Endothelial cell of umbilical vein (primary cell): ENCODE measurements at places on chromosomes 16 and 17. TPM values are rescaled to one million over a fixed set of nuclear protein-coding genes. Genes with fewer than 3 reads are reported as not detected.
A peak's percentile ranks its signal among the peaks of the same experiment; 100 is the strongest.

DNA sequence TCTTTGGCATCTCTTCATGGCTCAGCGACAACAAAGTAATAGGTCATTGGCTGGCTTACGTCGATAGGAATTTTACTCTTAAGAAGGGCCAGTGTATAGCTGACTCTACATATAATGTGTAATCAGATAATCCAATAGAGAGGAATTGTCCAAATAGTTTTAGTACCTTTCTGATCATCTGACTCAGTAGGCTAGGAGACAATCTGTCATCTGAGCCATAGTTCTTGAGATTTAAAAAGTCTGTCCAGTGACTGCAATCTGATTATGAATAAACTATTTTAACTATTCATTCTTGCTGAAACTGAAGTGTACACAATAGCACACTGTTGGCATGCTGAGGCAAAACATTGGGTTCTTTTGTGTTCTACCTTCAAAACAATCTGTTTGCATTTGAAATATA, 21.4 kb upstream of the NOL11 start:
- H3K27me3 ChIP-seq: no peaks in the 10 kb centered on the region
- no peak overlapping the region for H3K4me3 ChIP-seq
- no peaks in the 10 kb centered on the region for H3K36me3 ChIP-seq
- DNase-seq: no peak

DNA sequence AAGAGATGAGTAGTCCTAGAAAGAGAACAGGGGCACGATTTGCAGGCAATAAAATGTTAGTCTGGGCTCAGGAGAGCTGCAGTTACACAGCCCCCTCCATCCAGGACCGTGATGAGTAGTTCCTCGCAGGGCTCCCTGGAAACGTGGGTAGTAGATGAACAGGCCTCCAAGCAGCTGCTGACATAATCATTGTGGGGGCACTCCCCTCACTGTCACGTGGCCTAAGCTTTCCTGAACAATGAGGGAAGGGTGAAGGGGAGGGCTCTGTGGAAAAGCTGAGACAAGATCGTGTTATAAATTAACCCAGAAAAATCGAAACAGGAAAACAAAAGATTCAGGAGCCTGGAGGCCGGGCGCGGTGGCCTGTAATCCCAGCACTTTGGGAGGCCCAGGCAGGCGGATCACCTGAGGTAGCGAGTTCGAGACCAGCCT, 1.3 kb upstream of the PER1 start:
- H3K36me3 ChIP-seq: peaks cover 15% of the 10 kb centered on the region
- H3K4me1 ChIP-seq: peaks cover 48% of the 10 kb centered on the region
- H3K4me3 ChIP-seq: no peak overlapping the region
- H3K27ac ChIP-seq: peak overlapping the region; percentile 99

DNA sequence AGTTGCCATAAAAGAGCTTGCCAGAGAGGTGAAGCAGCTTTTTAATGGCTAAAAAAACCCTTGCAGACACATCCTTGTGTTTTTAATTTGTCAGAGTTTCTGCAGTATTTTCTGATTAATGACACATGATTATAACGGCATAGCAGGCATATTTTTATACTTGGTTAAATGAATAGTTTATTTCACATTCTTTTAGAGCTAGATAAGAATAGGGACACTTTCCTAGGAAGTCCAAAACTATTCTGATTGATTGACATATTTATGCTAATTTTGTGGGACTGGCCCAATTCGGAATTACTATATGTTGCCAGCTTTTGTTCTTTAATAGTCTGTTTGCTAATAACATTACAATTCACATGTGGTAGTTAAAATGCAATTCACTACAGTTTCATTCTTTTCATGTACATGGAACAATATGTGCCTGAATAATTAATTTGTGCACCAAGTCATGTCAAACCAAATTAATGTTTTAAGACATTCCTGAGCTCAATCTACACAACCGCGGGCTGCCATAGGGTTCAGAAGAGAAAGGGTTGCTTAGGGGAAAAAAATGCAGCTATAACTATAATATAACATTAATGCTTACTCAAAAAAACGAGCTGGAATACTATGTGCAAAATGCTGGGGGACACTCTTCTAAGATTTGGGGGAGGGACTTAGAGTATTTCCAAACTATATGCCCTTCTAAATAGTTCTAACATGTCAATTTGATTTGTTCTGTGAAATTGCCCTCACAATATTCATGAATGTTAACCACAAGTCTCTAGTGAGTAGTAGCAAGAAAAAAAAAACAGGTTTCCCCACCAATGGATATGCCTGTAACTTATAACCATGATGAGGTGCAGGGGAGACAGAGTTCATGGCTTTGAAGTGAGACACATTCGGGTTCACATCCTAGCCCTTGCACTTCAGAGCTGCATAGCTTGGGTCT, 305.4 kb downstream of the CEP112 start:
- no peak overlapping the region for H3K4me3 ChIP-seq
- H3K27me3 ChIP-seq: no peaks in the 10 kb centered on the region
- no peak overlapping the region for H3K27ac ChIP-seq
- no peaks in the 10 kb centered on the region for H3K36me3 ChIP-seq
- no peak for DNase-seq

DNA sequence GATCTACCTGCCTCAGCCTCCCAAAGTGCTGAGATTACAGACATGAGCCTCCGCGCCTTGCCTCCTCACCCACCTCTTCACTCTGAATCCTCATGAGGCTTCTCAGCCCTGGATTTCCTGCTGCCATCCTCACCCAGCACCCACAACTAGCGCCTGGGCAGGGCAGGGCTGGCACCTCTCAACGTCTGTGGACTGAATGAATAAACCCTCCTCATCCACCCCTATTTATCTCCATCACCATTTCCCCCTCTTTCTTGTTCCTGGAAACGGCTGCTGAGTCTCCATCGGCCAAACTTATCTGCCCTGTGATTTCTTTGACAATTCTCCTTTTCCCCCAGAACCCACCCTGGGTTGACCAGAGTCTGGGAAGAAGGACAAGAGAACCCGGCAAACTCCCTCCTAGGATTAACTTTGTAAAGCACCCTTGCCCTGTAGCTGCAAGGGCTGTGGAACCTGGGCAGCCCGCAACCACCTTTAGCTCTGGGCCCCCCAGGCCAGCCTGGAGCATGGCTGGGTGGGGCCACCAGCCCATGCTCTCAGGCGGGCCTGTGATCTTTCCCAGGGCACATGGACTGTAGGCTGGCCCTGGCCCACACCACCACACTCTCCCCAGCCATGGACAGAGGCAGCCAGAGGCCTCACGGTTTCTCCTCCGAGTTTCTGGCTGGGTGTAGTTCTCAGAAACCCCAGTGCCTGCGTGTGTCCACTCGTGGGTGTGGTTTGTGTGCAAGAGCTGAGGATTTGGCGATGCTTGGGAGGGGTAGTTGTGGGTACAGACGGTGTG, 2.4 kb downstream of the SPN start:
- H3K27ac ChIP-seq: no peak overlapping the region
- no peaks in the 10 kb centered on the region for H3K36me3 ChIP-seq
- H3K4me3 ChIP-seq: no peak overlapping the region
- no peaks in the 10 kb centered on the region for H3K27me3 ChIP-seq

DNA sequence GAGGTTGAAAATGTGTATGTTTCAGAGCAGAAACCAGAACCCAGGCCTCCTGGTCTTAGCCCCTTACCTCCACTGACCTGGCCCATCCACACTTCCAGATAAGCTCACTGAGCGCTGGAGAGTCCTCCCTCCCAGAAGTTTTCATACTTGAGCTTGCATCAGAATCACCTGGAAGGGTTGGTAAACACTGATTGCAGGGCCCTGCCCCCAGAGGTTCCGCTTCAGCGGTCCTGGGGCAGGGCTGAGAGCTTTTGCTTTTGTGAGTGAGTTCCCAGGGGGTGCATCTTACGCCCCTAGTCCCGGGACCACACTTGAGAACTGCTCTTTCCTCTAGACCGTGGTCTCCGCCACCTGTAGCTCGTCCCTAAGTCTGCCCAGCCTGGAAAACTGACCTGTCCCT, 20.6 kb downstream of the TTYH2 start:
- no peak overlapping the region for H3K4me3 ChIP-seq
- no peak overlapping the region for H3K27ac ChIP-seq
- no peak for DNase-seq
- no peaks in the 10 kb centered on the region for H3K36me3 ChIP-seq

DNA sequence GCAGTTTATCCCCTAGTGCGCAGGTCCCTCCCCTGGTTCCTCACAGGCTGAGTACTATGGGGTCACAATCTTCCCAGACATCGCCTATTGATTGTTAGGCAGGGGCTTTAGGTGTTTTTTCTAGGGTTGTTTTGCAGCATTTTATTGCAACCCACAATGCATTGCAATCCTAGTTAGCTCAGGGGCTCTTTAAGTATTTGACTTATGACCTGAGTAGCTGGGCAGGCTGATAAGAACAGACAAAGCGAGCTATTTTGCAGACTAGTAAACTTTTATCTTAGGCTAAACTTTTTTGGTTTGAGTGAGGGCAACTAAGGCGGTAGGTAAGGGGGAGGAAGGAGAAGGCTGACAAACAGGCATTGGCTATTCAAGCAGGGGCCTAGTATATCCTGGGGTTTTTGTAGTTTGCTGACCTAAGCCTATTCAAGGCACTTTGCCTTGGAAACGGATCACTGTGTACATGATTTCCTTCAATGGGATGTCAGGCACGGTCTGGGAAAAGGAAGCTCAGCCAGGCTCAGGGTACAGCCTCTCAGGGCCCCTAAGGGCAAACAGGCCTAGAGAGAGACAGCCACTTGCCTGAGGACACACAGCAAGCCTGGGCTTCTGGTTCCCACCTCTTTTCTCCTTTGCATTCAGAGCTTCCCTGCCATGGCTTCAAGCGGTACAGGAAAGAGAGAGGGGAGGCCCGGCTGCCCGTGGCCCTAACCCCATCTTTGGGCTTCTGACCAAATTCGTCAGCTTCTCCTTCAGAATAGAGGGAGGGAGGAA, 6.4 kb downstream of the DRC7 start:
- DNase-seq: peak; percentile 13
- H3K4me1 ChIP-seq: no peaks in the 10 kb centered on the region
- H3K27me3 ChIP-seq: no peaks in the 10 kb centered on the region
- no peak overlapping the region for H3K27ac ChIP-seq

DNA sequence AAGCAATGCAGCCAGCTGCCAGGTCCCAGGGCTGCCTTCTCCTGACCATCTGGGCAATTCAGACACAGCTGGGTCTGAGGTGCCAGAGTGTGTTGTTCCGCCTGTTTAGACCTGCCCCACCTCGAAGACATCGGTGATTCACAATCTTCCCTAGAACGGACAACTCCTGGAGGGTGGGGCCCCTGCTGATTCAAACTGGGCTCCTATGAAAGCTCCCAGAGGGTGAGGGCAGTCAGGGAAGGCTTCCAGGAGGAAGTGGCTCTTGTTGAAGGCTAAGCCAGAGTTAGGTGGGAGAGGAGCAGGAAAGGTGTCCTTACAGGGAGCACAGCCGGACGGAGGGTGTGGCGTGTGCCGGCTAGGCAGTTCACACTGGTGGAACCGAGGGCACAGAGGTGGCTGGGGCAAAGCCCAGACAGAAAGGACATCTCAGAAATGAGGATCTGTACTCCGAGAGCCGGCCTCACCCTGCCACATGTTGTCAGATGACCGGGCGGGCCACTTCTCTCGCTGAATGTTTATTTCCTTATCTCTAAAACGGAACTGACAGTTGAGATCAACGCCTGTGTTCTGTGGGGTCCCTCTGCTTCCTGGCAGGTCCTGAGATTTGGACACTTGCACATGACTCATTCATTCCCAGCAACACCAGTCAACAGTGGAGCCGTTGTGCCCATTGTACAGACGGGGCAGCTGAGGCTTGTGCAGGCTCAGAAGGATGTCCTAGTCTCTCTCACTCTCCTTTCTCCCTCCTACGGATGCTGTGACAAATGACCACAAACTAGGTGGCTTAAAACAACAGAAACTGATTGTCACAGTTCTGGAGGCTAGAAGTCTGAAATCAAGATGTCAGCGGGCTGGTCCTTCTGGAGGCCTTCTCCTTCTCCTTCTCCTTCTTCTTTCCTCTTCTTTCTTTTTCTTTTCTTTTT, 26.9 kb upstream of the LITAF start:
- no peak overlapping the region for H3K4me3 ChIP-seq
- H3K27ac ChIP-seq: no peak overlapping the region
- H3K27me3 ChIP-seq: no peaks in the 10 kb centered on the region
- H3K36me3 ChIP-seq: no peaks in the 10 kb centered on the region

- H3K4me1 ChIP-seq: peaks cover 7% of the 10 kb centered on the region
- H3K4me3 ChIP-seq: no peak overlapping the region
- no peaks in the 10 kb centered on the region for H3K36me3 ChIP-seq
These were observed 4.3 kb upstream of the CCL7 start for GRCh38 chr17:34265711-34266110.

DNA sequence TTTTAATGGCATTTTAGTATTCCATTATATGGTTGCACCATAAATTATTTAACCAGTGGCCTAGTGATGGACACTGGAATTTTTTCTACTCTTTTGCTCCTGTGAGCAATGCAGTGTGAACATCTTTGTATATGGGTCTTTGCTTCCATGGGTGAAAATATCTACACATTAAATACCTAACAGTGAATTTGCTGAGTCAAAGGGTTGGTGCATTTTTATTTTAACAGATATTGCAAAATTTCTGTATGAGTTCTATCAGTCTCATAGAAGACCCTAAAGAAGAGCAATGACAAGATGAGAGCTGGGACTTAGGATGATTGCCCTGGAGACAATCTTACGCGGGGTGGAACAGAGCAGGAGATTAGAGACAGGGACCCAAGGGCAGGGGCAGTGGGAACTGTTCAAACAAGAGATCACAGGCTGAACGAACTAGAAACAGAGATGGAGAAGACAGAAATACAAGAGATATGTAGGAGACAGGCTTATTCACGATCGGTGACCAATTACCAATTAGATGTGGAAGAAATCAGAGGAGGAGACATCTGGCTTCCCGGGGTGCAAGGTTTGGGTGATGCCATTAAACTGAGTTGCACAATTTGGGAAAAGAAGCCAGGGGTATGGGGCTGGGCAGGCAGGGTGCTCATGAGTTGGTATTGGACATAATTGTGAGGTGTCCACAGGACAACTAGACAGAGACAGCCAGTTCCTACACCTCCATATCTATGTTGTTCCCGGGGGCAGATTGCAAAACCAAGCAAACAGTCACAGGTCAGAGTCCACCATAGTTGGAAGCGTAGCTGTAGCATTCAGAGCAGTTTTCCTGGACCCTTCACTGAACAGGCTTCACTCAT, 39.9 kb upstream of the LONP2 start:
- H3K27ac ChIP-seq: no peak overlapping the region
- no peaks in the 10 kb centered on the region for H3K27me3 ChIP-seq
- no peaks in the 10 kb centered on the region for H3K4me1 ChIP-seq
- H3K4me3 ChIP-seq: no peak overlapping the region

DNA sequence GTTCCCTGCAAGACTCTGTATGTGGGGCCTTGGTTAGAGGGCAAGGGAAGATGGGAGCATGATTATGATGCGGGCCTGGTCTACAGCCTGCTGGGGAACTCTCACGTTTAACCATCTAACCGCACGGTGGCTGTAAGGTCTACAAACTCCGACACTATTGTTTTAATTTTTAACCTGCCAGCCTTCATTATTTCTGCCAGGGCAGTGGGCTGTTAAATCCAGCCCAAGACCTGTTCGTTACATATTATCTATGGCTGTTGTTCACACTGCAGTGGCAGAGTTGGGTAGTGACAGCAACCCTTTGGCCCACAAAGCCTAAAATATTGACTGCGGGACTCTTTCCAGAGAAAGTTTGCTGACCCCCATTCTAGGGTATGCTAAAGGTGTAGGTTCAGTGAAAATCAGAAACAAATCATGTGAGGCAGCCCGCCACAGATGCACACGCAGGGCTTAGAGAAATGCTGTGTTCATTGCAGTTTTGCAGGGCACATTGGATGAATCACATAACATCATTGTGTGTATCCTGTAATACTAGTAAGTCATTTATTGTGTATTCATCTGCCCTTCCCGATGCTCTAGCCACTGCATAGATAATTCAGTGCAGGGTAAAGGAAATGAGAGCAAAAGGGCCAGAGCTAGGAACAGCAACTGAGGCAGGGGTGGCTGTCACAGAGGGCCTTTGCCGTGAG, 14.3 kb downstream of the SNX29 start:
- no peak for DNase-seq
- H3K36me3 ChIP-seq: no peaks in the 10 kb centered on the region

WNT9B gene
- total RNA-seq: not detected in 2 replicates

KRTAP4-5 gene
- total RNA-seq: not detected in 2 replicates

CHD9NB gene
- total RNA-seq: 0.66 and 1.7 TPM in 2 replicates

ELMO3 gene
- 4.3 and 5.7 TPM in 2 replicates for total RNA-seq

FNDC8 gene
- not detected in 2 replicates for total RNA-seq
